ENCODE measurements at places on chromosomes 7 and 10.

DNA sequence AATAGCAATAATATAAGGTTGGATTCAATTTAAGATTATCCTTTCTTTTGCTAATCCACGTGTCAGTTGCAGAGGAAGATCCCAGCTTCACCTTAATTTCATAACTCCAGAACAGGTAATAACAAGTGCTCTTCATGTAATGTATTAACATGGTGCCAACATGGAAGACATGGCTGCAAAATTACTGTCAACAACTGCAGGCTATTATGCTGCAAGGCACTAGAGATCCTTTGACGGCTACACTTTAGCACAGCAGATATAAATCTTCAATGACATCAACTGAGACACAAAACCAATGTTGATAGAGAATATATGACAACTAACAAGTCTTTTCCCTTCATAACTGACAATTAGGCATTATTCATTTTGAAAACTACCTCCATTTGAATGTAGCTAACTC is 96.1 kb downstream of the RNF133 start:
- no peak for DNase-seq

- DNase-seq, result peak; percentile 69
Measured at GRCh38 chr10:3067118-3067858, at the start of gene PFKP. TSS of gene PFKP (plus strand) at chr10:3067548. CDS start at chr10:3067596, 48 bp downstream.

DNA sequence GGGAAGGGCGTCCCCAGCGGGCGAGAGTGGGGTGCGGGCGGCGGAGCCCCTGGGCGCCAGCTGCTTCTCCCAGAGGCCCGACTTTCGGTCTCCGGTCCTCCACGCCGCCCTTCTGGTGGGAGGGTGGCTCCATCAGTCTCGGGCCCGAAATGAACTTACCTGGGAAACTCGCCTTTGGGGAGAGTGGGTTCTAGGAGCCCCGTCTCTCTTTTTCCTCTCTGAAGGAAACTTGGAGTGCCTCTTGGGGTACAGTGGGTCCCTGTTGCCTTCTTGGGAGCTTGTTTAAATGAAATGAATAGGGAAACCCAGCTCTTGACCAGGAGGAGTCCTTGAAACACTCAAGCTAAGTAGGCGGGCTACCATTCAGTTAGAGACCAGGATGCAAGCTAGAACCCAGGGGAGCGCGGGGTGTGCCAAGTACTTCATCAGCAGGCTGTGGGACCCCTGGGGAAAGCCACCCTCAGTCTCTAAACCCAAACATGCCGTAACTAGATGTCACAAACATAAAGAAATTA is 1.3 kb downstream of the SLC26A4 start:
- DNase-seq, result no peak

- no peak for DNase-seq
Measured at GRCh38 chr10:21329995-21330627, 195.4 kb downstream of the SKIDA1 start.

DNA sequence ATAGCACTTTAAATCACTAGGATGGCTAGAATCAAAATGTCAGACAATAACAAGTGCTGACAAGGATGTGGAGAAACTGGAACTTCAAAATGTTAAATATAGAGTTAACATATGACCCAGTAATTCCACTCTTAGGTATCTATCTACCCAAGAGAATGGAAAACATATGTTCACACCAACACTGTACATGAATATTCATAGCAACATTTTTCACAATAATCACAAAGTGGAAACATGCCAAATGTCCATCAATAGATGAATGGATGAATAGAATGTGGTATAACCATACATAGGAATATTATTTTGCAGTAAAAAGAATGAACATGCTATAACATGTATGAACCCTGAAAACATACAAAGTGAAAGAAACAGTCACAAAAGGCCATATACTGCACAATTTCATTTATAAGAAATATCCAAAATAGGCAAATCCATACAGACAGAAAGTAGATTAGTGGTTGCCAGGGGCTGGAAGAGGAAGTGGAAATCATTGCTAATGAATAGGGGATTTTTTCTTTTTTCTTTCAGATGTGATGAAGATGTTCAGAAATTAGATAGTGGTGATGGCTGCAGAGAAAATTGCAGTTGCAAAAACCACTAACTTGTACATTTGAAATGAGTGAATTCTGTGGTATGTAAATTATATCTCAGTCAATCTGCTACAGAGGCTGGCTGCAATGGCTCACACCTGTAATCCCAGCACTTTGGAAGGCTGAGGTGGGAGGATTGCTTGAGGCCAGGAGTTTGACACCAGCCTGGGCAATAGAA is 93.0 kb downstream of the CPVL start:
- DNase-seq, result no peak

GRCh38 chr10:84695902-84696301 is 367.5 kb downstream of the CCSER2 start:
- DNase-seq, result no peak

- no peak for DNase-seq
Measured at GRCh38 chr10:69960606-69960987, 92.0 kb upstream of the MACROH2A2 start.

- DNase-seq, result no peak
Measured at GRCh38 chr7:112533591-112533990, 52.8 kb downstream of the LSMEM1 start.

- no peak for DNase-seq
Measured at GRCh38 chr10:48800007-48800675, 115.5 kb downstream of the WDFY4 start.

DNA sequence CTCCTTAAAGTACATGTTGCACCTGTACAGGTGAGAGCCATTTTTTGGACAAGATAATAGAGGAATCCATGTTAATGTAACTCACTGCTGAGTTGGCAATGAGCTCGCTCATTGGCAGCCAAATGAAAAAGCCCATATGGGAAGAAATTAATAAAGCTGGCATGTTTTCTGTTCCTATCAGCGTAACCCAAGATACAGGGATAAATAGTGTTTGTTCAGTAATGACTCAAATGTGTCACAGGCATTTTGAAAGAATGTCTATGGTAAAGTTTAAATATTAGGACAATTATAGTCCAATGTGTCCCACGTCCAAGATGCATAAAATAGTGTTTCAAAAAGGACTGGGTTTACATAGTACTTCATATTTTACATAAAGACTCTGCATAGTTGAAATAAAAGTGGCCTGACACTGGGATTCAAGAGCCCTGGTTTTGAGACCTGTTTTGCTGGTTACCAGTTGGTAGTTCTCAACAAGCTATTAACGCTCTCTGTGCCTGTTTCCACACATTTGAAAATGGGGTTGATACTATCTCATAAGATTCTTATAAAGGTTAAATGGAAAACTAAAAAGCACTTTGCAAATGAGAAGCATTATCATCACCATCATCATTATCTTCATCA is 49.1 kb downstream of the MTURN start:
- no peak for DNase-seq

DNA sequence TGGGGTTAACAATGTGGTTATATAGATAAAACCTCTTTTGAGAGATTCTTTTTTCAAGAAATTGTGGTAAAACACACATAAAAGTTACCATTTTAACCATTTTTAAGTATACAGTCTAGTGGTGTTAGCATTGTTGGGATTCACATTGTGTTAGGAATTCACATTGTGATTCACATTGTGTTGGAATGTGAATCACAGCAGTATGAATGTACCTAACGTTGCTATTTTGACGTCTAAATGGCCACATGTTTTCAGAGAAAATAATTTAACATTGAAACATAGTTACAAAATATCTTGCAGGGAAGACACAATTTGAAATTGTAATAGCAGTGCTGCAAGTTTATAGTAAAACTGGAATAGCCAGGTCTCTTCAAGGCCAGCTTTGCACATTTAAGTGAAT is 129.0 kb downstream of the BICC1 start:
- DNase-seq, result no peak

GRCh38 chr10:6536102-6536501 is 44.0 kb downstream of the PRKCQ start:
- no peak for DNase-seq

- no peak for DNase-seq
Measured at GRCh38 chr7:109879287-109879828, 1211.6 kb upstream of the LRRN3 start.

DNA sequence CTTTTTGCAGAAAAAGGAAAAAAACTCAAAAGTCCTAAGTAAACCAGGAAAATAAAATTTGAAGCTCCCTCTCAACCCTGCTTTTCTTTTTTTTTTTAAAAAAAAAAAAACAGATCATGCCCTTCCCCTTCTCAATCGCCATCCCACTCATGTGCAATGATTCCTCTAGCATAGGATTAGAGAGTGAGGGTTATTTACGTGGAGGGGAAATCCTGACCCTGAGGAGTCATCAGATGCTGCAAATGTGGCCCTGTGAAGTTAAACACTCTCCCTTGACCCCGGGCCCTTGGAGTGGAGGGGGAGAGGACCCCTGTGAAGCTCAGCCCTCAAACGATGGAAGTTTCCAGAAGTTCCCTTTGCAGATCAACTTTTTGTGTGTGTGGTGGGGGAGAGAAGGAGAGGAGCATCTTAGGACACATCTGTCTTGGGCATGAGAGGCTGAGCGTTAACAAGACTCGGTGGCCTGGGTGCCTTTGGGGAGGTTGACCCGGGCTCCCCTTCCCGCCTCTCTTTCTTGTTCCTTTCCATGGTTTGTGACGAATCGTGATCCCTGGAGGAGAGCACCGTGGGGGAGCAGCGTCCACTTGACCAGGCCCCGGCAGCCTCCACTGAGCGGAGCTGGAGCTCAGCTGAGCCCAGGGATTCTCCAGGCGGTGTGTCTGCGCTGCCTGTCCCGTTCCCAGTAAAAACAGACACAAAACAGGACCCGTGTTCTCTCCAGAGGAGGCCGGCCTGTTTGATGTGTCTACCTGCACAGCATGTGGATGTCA is 1.5 kb upstream of the SHH start:
- no peak for DNase-seq

GRCh38 chr10:132362151-132362611 is 30.2 kb downstream of the LRRC27 start:
- no peak for DNase-seq

- DNase-seq, result no peak
Measured at GRCh38 chr10:13338390-13339110, 9.5 kb downstream of the SEPHS1 start.

GRCh38 chr7:106332201-106332600 is 47.4 kb upstream of the NAMPT start:
- no peak for DNase-seq

DNA sequence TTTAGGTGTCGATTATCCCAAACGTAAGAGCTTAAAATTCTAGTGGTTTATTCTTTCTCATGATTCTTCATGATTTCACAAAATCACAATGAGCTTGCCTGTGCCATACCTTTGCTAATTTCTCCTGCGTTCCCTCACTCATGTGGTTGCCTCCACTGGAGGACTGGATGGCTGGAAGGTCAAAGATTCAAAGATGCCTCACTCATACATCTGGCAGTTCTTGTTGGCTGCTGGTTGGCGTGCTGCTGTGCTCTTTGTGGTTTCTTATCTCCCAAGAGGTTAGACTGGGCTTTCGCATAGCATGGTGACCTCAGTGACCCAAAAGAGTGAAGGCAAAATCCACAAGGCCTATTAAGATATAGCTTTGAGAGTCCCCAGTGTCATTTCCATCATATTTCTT is 877.6 kb upstream of the AUTS2 start:
- DNase-seq, result no peak

- DNase-seq, result no peak
Measured at GRCh38 chr10:67770537-67770936, 67.5 kb downstream of the DNAJC12 start.

DNA sequence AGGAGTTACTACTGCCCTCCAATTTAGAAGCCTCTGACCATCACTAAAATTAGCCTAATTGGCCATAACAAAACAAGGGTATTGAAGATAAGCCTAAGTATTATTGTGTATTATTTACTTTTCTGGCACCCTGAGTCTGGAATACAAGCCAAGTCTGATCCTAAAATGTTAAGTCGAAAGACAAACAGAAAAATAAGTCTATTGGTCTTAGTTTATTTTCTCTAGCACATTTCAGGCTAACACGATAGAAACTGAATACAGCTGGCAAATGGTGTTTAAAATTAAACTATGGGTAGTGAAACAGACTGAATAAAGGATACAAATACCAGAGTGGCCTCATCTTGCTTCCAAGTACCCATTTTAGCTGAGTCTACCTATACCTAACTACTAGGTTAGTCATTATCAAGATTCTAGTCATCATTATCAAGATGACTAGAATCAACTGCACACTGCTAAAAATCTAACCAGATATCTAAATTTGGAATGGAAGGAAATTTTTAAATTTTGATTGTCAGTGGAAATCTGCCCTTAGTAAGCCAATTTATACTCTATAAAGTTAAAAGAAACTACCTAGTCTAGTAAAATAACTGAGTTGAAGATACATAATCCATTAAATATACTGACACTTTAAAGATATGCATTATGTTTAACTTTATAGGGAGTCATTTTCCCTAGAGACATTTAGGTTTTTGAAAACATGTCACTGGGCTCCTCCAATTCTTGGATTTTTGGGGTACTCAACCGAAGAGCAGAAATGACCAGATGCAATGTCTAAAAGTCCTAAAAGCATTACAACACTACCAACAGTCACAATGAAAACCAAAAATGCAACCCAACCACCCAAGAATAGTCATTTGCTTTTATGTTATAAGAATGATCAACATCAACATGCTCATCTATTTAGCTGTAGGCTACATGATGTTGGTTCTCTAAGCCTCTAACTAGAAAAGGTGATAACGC is 80.9 kb downstream of the NT5C2 start:
- no peak for DNase-seq

GRCh38 chr10:79443338-79444198 is 1.9 kb downstream of the ZCCHC24 start:
- DNase-seq, result no peak

GRCh38 chr10:19629567-19629966 is 186.7 kb upstream of the PLXDC2 start:
- no peak for DNase-seq

GRCh38 chr10:83881661-83882060 is 257.6 kb upstream of the GHITM start:
- no peak for DNase-seq

DNA sequence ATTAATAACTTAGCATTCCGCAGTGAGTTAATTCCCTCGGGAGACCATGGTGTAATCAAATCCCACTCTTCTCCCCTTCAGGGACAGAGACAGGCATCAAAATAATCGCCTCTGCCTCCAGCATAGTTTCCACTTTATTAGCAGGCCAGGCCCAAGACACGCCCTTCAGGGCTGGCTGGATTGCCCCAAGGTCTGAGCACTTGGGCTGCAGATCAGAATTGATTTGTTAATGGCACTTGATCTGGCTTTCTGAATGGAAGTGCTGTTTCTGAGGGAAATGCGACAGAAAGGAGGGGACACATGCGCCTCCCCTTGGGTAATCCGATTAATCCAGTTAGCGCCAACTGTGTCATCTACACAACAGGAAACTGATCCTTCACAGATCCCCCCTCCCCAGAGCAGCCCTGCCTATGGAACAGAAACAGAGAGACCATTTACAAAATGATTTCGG is 15.6 kb downstream of the CHAT start:
- no peak for DNase-seq

DNA sequence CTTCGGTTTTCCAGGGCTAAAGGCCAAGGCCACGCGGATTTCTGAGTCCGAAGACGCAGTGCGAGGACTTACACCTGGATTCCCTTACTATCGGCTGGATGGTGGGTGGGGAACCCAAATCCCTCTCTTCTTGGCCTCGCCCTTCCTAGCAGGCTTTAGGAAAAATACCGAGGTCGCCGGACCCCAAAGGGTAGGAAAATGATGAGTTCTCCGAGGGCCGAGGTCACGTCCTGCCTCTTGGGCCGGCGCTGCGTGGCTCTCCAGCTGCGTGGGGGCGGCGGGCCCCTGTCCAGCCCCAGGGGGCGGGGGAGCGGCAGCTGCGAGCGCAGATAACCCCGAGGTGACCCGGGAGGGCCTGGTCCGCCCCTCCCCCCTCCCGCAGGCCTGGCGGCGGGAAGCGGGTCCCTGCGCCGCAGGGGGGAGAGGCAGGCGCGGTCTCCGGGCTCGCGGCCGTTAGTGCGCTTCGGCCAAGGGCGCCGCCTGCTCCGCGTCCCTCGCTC is 805 bp upstream of the HMX3 start:
- DNase-seq, result no peak

- no peak for DNase-seq
Measured at GRCh38 chr7:22858640-22859561, 36.3 kb upstream of the TOMM7 start.
